EL (cell line): ENCODE measurements at places on chromosomes 11 and 22.
A peak's percentile ranks its signal among the peaks of the same experiment; 100 is the strongest.

DNA sequence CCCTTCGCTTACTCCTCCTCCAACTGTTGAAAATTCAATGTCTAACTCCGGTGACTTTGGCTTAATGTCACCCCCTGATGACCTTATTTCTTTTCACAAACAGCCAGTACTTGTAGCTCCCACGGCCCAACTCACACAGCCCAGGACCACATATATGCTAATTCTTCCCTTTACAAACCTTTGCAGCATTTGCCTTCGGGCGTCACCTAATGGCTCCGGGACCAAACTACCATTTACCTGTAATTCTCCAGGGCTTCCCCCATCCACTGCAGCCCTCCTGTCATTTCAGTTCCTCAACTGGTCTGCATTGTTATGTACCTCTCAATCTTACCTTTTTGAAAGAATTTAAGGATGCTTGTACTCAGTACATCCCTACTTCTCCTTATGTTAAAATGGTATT, 29.8 kb upstream of the OR56B4 start:
- no peak for DNase-seq

- no peak for DNase-seq
Measured at GRCh38 chr11:128840137-128840536, 27.0 kb downstream of the KCNJ1 start.

DNA sequence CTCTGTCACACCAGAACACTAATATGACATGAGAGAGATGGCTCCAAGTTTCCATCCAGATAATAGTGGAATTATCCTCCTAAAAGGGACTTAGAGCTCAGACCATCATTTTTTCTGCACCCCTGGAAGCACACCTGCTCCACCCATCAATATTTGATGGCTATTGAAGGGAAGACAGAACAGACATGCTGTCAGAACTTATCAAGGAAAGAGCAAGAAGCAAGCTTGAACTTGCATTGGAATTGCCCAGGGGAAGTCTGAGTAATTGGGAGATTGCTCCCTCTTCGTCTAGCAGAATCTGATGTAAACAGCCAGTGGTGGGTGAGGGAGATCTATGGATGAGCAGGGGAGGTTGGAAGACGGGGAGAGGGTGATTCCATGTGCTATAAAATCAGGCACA, 874.4 kb upstream of the TENM4 start:
- no peak for DNase-seq

GRCh38 chr22:25775531-25775930, 33.5 kb downstream of the MYO18B start:
- peak; percentile 43 for DNase-seq

GRCh38 chr22:21014726-21015465, at the start of gene P2RX6:
P2RX6 (plus strand) TSS chr22:21015165; CDS start chr22:21015175, 10 bp downstream.
- peak; percentile 65 for DNase-seq
